ENCODE measurements at places on chromosomes 4 and X.
A peak's percentile ranks its signal among the peaks of the same experiment; 100 is the strongest.

GRCh38 chrX:13659063-13659462, 6.1 kb downstream of the TCEANC start:
- no peak for DNase-seq

DNA sequence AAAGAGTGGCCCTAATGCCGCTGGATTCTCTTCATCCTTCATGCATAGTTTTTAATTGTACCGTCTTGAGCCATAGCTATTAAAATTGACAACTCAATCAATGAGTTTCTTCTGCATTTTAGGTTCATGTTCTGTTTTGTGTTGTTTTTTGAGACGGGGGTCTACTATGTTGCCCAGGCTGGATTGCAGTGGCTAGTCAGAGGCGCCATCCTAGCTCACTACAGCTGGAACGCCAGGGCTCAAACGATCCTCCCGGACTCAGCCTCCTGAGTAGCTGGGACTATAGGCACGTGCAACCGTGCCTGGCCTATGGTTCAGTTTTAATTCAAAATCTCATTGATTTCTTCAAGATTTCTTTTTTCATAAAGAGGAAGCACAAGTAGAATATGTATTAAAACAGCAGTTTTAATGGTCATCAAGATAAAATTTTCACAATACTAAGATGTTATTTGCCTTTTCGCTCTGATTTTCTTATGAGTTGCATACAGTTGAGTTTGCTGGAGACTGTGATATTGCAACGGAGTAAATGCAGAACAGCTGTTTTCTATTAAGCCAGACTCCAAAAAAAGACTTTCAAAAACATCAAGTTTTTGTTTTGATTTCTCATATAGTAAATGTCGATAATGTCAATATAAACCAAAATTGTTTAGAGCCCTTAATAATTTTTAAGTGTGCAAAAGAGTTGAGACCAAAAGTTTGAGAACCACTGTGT, 1.1 kb upstream of the STX18 start:
- peak; percentile 6 for DNase-seq

GRCh38 chr4:76993787-76994641, 44.5 kb downstream of the SEPTIN11 start:
- DNase-seq, result peak; percentile 55

- DNase-seq, result peak; percentile 65
Observed at GRCh38 chrX:131827935-131828334, 195.2 kb upstream of the STK26 start.

DNA sequence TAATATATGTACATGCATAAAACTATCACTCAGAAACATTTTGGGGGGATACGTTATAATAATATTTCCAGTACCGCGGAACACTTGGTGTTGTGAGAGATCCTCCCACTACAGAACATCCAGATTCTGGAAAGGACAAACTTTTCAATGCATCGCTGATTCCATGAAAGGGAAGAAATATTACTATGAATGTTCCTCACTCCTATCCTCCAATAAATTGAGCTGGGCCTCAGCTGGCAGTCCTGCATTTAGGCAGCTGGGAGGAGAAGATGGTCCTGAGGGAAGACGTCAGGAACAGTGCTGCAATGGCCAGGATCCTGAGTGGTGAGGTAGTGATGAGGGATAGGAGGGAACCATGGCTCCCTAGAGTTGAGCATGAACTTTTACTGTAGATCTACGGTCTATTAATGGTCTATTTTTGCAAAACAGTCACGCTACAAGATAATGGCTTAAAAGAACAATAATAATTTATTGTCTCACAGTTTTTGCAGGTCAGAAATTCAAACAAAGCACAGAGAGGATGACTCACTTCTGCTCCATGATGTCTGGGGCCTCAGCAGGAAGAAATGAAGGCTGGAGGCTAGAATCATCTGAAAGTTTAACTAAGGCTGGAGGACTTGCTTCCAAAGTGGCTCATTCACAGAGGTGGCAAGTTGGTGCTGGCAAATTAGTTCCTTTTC, 538.1 kb downstream of the STIM2 start:
- no peak for DNase-seq

All from activated CD4-positive, alpha-beta T cell treated with anti-CD3 and anti-CD28 coated beads for 48 hours (primary cell).